ENCODE measurements at places on chromosomes 13 and 19. TPM values are rescaled to one million over a fixed set of nuclear protein-coding genes. Genes with fewer than 3 reads are reported as not detected.

The NPHS1 gene
- not detected for total RNA-seq

The MED25 gene
- total RNA-seq, result 14.1 TPM

The PNMA8A gene
- 2.3 TPM for total RNA-seq

The PLEKHG2 gene
- total RNA-seq, result 8.4 TPM

The SLC6A16 gene
- total RNA-seq, result 0.15 TPM

The PDE4C gene
- 0.15 TPM for total RNA-seq

All from epithelial cell of umbilical artery (primary cell).